ENCODE measurements at places on chromosomes 1 and 21. TPM values are rescaled to one million over a fixed set of nuclear protein-coding genes. Genes with fewer than 3 reads are reported as not detected.

DNA sequence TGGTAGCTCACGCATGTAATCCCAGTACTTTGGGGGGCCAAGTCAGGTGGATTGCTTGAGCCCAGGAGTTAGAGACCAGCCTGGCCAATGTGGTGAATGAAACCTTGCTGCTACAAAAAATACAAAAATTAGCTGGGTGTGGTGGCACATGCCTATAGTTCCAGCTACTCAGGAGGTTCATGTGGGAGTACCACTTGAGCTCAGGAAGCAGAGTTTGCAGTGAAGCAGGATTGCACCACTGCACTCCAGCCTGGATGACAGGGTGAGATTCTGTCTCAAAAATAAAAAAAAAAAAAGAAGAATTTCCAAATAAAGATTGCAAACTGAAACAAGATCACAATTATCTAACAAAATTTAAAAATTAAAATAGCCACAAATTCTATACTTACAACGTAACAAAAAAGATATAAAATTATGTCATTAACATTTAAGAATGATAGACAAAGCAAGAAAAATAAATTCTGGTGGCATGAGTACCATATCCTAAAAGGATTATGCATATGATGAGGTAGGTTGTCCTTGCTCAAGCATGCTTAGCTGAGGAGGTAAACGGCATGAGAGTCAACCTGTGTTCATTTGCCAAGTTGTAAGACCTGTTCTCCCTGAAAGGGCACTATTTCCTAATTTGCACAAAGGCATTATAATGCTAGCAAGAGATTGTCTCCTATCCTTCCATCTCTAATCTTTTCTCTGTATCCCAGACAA lies 20.2 kb downstream of the IPP start:
- no peak for DNase-seq
- H3K4me3 ChIP-seq, result no peak overlapping the region
- H3K36me3 ChIP-seq, result peaks cover 6% of the 10 kb centered on the region
- no peaks in the 10 kb centered on the region for H3K27me3 ChIP-seq
- no peak overlapping the region for H3K27ac ChIP-seq

- H3K36me3 ChIP-seq, result peaks cover 2% of the 10 kb centered on the region
- no peak for DNase-seq
- no peak overlapping the region for H3K27ac ChIP-seq
- peaks cover 47% of the 10 kb centered on the region for H3K4me1 ChIP-seq
Observed at GRCh38 chr21:26159869-26160268, 10.7 kb downstream of the APP start.

DNA sequence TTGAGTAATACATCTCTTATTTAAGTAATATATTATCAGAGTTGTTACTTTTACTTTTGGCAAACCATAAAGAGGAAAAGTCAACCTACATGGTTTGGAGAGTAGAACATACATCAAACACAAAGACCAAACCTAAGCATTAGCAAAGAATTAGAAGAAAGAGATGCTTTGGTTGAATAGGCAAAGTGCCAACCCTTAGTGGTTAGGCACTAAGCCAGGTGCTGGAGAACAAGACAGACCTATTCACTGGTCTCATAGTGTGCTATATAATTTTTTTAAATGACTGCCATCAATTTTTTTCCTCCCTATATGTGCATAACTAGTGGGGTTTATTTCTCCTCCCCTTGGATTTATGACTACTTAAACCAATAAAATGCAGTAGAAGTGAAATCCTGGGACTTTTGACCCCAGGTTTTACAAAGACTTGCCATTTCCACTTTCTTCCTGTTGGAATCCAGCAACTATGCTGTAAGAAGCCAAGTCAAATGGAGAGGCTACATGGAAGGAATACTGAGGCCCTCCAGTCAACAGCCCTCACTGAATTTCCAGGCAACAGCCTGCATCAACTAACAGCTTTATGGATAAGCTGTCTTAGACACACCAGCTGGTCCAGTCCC lies 69.8 kb upstream of the HAO2 start:
- no peak overlapping the region for H3K27ac ChIP-seq
- DNase-seq, result no peak
- H3K36me3 ChIP-seq, result no peaks in the 10 kb centered on the region

HSD3B2 gene
- total RNA-seq, result 1.2 TPM

DNA sequence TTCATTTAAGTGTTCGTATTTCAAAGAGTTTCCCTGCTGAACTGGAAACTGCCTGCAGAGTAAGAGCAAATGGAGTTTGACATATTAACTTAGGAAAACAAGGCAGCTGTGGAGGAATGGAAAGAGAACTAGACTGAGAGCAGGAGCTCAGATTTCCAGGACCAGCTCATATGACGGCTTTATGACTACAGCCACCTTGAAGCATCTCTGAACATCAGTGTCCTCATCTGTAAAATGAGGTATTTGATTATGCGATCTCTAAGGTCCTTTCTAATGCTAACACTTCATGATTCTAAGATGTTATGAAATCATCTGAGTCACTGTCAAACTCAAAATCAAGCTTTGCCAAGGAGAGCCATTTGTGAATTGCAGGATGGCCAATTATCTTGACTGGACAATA lies 112.3 kb downstream of the PRRX1 start:
- no peaks in the 10 kb centered on the region for H3K27me3 ChIP-seq
- no peaks in the 10 kb centered on the region for H3K4me1 ChIP-seq
- no peak overlapping the region for H3K4me3 ChIP-seq
- no peak for DNase-seq

- peak within 1 kb of the TSS; percentile 72 for H3K27ac ChIP-seq
- H3K36me3 ChIP-seq, result no peaks in the 10 kb centered on the region
- H3K4me3 ChIP-seq, result peak within 1 kb of the TSS; percentile 78
- H3K27me3 ChIP-seq, result no peaks in the 10 kb centered on the region
Observed at GRCh38 chr21:33229784-33230544, at the start of gene IFNAR2. TSS of gene IFNAR2 (plus strand) at chr21:33229938. CDS start at chr21:33241923, 11,985 bp downstream.

TLR5 gene
- 0.21 TPM for total RNA-seq

DNA sequence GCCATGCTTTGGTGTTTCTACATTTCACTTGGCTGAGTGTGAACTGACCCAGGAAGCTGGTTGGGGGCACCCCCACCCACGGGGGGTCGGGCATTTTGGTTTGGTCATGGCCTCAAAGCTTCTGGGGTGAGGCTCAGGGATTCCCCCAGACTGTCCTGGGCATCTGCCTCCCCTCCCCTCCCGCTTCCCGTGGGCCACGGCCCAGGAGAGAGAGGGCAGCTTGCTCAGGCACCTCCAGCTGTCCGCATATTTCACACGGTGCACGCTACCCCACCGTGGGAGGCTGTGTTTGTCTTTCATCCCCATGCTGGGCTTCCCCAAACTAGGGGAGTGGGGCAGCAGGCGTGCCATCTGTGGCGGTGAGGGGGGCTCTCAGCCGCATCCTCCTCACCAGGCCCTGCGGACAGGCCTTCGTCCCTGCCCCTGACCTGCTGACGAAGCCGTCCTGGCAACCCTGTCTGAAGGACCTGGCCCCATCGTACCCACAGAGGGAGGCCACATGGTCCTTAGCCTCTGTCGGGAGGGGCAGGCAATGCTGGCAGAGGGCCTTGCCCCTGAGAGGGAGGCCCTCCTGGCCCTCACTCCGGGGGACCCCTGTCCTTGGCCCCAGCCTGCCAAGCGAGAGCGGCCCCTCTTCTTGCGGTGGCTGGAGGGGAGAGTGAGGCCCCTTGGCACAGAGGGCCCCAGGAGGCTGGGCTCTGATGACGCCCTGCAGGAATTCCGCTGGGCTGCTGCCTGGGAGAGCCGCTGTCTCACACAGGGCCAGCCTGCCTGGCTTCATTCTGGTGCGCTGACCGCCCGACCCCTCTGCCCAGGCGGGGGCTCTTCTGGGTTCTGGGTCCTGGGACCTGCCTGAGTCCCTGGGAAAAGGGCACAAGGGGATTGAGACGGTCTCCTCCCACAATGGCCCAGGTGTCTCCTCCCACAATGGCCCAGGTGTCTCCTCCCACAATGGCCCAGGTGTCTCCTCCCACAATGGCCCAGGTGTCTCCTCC lies 22.1 kb downstream of the TP73 start:
- no peak overlapping the region for H3K4me3 ChIP-seq
- H3K4me1 ChIP-seq, result peaks cover 21% of the 10 kb centered on the region
- H3K27ac ChIP-seq, result no peak overlapping the region
- no peak for DNase-seq
- no peaks in the 10 kb centered on the region for H3K36me3 ChIP-seq

ALG14 gene
- total RNA-seq, result 4.1 TPM

DNA sequence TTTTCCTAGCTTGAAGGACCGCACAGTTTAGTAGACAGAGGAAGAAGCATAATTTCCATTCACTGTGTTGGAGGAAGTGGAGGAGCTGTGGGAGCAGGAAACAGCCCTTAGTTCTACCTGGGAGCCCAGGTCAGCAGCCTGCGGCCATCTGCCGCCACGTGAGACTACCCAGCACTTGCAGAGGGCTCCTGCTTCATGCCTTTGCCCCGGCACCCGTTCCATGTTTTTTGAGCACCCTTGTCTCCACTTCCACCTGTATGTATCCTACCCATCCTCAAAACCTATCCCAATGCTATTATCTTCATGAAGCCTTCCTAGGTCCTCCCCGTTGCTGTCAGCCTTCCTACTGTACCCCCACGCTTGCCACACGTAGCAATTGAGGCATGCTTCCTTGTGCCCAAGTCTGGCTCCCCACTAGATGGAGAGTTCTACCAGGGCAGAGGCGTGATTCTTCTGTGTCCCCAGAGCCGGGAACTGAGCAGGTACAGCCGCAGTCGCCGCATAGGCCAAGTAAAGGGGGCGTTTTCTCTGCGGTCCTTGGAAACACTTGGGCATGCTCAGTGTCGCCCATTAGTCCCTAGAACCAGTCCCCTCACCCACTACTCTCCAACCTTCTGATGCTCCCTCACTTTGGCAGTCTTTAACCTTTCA lies 1.9 kb downstream of the SLC6A9 start:
- H3K4me3 ChIP-seq, result peak overlapping the region; percentile 78
- H3K27ac ChIP-seq, result peak overlapping the region; percentile 87
- H3K27me3 ChIP-seq, result no peaks in the 10 kb centered on the region
- H3K4me1 ChIP-seq, result peaks cover 23% of the 10 kb centered on the region
- no peaks in the 10 kb centered on the region for H3K36me3 ChIP-seq

UBXN10 gene
- 0.05 TPM for total RNA-seq

OR2M4 gene
- not detected for total RNA-seq

GRCh38 chr1:220550811-220551399 lies 23.0 kb downstream of the MARK1 start:
- H3K27me3 ChIP-seq, result peaks cover 9% of the 10 kb centered on the region
- DNase-seq, result no peak
- H3K4me3 ChIP-seq, result no peak overlapping the region
- no peaks in the 10 kb centered on the region for H3K4me1 ChIP-seq

DNA sequence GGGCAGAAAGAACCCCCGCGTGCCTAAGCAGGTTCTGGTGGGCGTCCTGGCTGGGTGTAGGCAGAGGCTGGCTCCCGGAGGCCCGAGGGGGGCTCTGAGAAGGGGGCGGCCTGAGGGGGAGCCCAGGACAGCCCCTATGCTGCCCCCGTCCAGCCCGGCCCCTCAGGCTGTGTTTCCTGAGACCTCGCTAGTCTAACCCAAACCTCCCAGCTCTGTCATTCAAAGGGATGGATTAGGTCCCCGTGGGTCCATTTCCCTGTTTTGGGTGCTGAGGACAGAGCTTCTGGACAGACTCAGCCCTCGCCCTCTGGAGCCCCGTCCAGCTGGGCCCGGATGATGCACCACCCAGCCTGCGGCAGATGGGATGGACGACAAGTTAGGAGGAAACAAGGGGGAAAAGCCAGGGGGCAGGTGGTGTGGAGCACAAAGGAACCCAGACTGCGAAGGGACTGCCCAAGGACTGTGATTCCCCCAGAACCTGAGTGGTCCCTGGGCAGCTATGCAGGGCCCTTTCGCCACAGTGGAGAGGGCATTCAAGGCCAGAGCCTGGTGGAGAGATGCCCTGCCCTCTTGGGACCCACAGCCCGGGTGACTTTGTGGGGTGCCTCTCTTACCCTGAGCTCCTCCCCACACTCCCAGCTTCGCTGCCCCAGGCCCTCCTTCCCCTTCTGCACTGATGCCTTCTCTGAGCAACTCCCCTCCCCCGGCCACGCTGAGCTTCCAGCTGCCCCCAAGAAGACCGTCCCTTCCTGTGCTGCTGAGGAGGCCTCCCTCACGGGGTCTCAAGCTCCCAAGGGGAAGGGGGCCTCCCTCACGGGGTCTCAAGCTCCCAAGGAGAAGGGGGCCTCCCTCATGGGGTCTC lies 2.8 kb downstream of the HES4 start:
- peak overlapping the region; percentile 59 for H3K27ac ChIP-seq
- H3K27me3 ChIP-seq, result no peaks in the 10 kb centered on the region
- peaks cover 16% of the 10 kb centered on the region for H3K4me1 ChIP-seq
- H3K36me3 ChIP-seq, result no peaks in the 10 kb centered on the region
- DNase-seq, result no peak

C1orf226 gene
- total RNA-seq, result 38.4 TPM

GRCh38 chr1:226643611-226644540 lies 95.2 kb downstream of the ITPKB start:
- no peak for DNase-seq
- H3K4me3 ChIP-seq, result no peak overlapping the region
- no peak overlapping the region for H3K27ac ChIP-seq
- no peaks in the 10 kb centered on the region for H3K27me3 ChIP-seq
- no peaks in the 10 kb centered on the region for H3K36me3 ChIP-seq

- no peaks in the 10 kb centered on the region for H3K4me1 ChIP-seq
- H3K36me3 ChIP-seq, result no peaks in the 10 kb centered on the region
- H3K27ac ChIP-seq, result no peak overlapping the region
- no peak overlapping the region for H3K4me3 ChIP-seq
Observed at GRCh38 chr1:36831186-36831810, 203.0 kb downstream of the GRIK3 start.

CLEC20A gene
- not detected for total RNA-seq

- H3K4me1 ChIP-seq, result no peaks in the 10 kb centered on the region
- H3K27me3 ChIP-seq, result no peaks in the 10 kb centered on the region
- DNase-seq, result no peak
Observed at GRCh38 chr1:159786465-159786864, 5.7 kb downstream of the DUSP23 start.

- no peak overlapping the region for H3K4me3 ChIP-seq
- H3K27ac ChIP-seq, result peak overlapping the region; percentile 80
- no peaks in the 10 kb centered on the region for H3K27me3 ChIP-seq
- H3K4me1 ChIP-seq, result peaks cover 43% of the 10 kb centered on the region
- H3K36me3 ChIP-seq, result no peaks in the 10 kb centered on the region
- no peak for DNase-seq
Observed at GRCh38 chr1:85330214-85330631, 53.8 kb upstream of the BCL10 start.

SPRR2A gene
- not detected for total RNA-seq

C1orf167 gene
- not detected for total RNA-seq

DNA sequence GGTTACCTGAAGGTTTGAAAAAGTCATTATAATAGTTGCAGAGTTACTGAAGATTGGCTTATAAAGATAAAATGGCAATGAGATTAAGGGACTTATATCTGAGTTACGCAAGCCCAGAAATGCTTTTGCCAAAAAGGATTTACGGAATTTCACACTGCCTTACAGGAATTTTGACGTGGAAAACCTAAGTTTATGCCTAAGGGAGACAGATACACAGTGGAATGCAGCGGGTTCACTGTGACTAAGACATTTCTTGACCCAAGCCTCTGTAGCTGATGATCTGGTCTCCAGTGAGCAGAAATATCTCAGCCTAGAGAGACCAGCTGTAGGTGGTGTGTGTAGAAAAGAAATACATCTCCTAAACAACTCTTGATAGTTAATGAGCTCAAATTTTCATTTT lies 10.1 kb upstream of the EXO1 start:
- no peak overlapping the region for H3K27ac ChIP-seq
- no peaks in the 10 kb centered on the region for H3K27me3 ChIP-seq
- no peak overlapping the region for H3K4me3 ChIP-seq
- H3K4me1 ChIP-seq, result no peaks in the 10 kb centered on the region
- DNase-seq, result no peak

Measured in Panc1 (cell line).